ENCODE measurements at places on chromosomes 7 and 10. TPM values are rescaled to one million over a fixed set of nuclear protein-coding genes. Genes with fewer than 3 reads are reported as not detected.

- DNase-seq = no peak
Observed at GRCh38 chr10:70118196-70118595, 14.4 kb downstream of the AIFM2 start.

- DNase-seq = peak; percentile 83
Observed at GRCh38 chr7:143410521-143411004, 1.9 kb upstream of the EPHA1 start.

DNA sequence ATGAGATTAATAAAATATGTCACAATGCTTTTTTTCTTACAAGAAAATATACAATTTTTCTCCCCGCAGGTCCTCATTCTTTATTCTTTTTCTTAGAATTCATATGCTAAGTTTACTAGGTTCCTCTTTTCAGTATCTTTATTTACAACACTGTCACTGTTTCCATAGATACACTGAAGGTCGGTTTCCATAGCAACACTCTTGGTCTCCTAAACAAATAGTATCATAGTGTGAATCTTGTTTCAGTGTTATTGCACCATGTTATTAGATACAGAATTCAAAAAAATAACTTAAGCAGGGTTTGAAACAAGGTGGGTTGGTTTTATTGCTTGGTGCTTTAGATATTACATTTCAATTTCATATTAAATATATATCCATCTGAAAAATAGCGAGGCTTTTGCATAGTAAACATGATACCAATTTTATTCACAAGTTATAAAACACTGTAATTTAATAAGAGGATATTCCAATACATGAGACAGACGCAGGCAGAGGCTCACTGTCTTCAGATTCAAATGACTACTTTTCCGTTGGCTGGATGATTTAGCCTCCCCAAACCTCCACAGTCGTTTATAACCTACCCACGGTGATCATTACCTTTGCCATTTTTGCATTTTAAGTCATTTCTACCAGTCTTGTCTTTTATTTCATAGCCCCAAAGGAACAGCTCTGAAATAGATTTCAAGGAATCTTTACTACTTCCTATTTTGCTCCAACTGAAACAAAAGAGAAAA, 88.9 kb upstream of the KLF6 start:
- DNase-seq = no peak

- DNase-seq = peak; percentile 77
Observed at GRCh38 chr7:97027427-97028234, 3.0 kb upstream of the DLX5 start.

LRRC18 gene
- not detected for total RNA-seq

DNA sequence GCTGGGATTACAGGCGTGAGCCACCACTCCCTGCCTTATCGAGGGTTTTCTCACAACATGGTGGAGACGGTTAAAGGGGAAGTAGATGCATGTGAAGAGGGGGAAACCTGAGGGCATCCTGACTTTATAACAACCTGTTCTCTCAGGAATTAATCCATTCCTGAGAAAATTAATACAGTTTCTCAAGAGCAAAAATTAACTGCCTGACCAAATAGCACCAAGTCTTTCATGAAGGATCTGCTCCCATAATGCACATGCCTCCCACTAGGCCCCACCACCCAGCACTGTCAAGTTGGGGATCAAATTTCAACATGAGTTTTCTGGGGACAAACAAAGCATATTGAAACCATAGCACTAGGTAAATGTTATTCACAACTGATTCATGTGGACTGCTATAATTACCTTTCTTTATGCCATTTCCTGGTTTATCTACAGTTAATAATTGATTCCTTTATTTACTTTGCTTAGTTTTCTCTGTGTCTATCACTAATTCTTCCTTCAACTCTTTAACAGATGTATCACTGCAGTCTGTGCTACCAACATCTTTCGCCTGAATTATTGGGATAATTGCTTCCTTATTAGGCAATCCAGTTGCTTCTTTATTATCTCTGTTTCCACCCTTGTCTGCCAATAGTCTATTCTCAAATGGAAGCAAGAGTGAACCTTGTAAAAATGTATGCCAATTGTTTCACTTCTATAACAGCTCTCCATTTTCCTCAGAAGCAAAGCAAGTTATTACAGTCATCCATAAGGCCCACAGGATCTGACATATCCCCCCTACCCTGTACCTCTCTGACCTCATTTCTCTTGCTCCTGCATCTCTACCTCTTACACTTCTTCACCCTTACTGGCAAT, 12.9 kb upstream of the MICU1 start:
- DNase-seq = no peak

- no peak for DNase-seq
Observed at GRCh38 chr10:3525832-3526449, 259.1 kb downstream of the KLF6 start.

DNA sequence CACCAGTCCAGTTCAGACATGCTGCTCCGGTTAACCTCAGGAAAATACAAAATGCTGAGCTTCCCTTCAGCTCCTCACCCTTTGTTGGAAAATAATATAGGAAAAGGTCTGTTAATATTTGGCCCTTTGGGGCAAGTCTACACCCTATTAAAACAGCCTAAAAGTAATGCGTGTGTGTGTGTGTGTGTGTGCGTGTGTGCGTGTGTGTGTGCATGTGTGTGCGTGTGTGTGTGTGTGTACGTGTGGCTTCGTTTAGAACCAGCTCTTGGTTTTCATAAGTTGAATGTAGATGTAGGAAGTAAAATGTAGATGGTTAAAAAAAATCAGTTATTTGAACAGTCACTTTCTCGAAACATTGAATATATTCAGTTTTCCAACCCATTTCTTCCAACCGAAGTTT, 61.1 kb upstream of the PDCD4 start:
- DNase-seq = no peak

- no peak for DNase-seq
Observed at GRCh38 chr7:1592299-1592871, 22.6 kb upstream of the PSMG3 start.
